ENCODE measurements at places on chromosomes 11 and 22.

DNA sequence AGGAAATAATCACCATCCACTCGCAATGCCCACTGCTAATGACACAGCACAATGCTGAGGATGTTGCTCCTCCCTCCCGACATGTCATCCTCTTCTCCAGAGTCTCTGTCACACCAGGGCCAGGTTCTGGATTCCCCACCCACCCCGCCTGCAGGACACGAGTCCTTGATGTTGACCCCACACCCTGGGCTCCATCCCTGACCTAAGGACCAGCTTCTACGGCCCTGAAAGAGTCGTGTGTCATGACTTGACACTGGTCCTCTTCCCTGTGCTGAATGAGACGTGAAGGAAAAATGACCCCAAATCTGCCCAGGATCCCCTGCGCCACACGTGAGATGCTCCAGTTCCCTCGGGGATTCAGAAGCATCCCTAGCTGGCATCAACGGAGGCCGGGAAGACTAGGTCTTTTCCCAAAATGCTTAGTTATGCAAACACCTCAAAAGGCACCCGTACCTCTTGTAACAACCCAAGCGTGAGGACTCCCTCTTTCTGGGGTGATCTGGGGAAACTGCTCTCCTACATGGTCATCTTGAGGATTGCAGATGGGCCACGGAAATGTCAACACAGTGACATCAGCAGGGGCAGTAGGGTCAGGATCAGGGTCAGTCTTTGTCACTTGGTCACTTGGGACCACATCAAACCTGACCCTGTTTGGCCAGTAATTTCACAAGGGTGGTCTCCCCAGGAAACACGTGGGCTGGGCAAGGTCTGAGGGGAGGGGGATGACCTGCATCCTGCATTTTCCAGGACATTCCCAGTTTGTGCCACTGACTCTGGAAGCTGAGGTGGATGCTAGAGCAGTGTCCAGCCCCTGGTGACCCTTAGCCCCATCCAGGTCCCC is 42.0 kb downstream of the IGLL5 start:
- DNase-seq, result no peak

DNA sequence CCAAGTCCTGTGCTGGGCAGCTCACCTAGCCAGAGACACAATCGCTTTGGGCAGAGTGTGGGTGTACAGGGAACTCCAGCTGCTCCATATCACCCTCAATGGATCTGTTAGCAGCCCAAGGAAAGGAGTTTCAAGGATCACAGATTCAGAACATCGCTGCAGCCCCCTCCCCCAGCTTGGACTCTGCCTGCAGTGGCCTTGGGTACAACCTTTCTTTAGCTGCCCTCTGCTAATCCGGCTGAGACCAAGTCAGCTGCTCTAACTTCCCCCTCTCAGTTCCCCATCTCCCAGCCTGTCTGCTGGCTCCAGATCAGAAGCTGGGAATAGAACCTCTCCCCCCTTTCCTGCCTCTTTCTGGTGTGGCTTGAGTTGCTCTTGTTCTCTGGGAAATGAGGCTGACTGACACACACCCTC is 1.3 kb downstream of the TMEM86A start:
- DNase-seq, result no peak

DNA sequence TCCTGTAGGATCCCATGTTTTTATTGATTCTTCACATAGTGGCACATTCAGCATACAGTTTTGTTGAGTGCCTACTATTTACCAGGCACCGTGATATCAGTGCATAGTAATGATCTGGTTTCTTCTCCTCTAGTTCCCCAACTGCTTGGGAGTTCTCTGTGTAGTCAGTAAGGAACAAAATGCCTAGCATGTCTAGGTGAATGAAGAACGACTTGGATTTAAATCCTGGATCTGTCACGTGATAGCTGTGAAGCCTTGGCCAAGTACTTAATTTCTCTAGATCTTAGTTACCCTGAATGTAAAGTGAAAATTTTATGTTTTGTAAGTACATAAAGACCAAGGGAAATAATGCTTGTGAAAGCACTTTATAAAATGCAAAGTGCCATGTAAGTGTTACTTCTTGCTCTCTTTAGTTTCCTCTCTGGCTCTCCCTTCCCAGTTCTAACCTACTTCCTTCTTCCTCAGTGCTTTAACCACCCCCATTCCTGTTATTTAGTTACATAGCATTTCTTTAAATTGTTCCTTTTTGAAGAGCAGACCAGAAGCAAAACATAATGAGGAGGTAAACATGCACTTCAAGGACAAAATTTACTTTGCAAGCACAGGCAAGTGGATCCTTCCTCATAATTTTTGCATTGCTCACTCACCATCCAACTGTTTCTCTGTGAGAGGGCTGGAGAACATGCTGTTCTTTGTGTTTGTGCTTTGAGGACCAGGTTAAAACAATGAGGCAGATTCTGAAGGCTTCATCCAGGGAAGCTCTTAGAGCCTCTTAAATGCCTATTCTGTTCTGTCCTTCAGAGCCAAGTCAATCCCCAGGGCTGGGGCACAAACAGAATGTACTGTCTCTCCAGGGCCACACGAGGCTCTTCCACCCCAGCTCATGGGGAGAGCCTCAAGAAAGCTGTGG is 353.9 kb upstream of the TENM4 start:
- no peak for DNase-seq

DNA sequence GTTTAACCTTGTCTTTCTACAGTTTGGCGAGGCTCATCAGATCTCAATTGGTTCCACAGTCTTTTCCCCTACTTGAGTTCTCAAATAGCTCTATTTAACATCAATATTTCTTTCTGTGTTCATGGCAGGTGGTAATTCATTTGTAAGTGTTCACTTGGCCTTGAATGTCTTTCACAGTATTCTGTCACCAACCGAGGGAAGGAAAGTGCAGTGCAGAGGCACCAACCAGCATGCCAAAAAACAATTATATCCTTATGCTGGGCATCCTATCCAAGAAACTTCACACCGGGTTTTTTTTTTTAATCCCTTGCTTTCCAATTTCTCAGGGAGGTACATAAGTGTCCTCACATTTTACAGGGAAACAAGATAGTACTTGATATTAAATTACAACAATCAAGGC is 55.0 kb upstream of the ZC3H12C start:
- no peak for DNase-seq
